ENCODE measurements at places on chromosomes 1 and 21.

- no peak for DNase-seq
These were observed 22.8 kb upstream of the DEGS1 start for GRCh38 chr1:224160171-224160682.

GRCh38 chr1:31803610-31804009 lies 12.2 kb downstream of the SPOCD1 start:
- no peak for DNase-seq

- DNase-seq: no peak
These were observed 70.5 kb upstream of the CTTNBP2NL start for GRCh38 chr1:112325504-112325903.

- no peak for DNase-seq
These were observed 11.8 kb downstream of the LRRC8D start for GRCh38 chr1:89832496-89833127.

Data from activated CD4-positive, CD25-positive, alpha-beta regulatory T cell (primary cell).